Cortex of kidney (tissue), 1 donor: ENCODE measurements at places on chromosomes 3 and 15.

DNA sequence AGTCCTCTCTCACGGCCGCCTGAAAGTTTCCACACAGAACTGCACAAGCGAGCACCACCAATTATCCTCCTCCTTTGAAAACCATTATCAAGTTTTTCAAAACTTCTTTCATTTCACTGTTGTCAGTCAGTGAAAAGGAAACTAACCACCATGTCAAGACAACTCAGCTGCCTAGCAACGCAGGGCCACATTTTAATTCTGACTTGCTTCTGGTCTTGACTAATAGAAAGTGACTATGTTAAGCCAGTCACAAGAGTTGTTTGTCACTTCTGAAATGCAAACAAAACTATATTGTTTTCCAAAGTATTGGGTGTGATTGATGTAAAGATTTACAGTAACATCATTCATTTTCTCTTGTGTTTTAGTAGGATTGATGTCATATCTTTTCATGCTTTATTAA is 612.8 kb upstream of the AGTR1 start:
- no peak for DNase-seq

- DNase-seq: no peak
Measured at GRCh38 chr15:68794863-68795262, 25.8 kb downstream of the ANP32A start.

DNA sequence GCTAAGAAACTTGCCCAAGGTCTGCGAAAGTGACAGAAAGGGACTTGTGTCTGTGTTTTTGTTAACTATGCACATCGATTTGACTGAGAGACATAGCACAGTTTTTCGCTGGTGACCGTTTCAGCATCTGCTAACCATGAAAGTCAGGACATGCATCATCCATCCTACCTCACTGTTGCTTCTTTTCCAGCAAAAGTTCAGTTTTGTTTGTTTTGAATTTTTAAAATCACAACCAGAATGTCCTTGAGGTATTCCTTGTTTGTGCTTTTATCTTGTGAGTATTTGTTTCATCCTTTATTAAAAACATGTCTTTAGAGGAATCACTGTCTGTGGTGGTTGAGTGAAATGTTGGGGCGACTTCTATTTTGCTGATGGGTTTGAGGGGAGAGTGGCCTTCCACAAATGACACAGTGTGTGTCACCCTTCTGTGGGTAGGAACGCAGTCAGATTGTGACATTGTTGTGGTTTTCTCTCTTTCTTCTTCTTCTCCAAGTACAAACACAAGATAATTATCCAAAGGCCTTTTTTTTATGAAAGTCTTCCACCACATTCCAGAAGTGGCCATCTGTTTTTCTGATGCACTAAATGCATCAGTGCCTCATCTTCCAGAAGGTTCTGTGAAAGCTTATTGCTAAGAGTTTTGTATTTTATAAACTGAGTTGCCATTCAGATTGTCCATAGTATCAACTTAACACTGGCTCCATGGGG is 214.4 kb upstream of the NR2E3 start:
- no peak for DNase-seq

DNA sequence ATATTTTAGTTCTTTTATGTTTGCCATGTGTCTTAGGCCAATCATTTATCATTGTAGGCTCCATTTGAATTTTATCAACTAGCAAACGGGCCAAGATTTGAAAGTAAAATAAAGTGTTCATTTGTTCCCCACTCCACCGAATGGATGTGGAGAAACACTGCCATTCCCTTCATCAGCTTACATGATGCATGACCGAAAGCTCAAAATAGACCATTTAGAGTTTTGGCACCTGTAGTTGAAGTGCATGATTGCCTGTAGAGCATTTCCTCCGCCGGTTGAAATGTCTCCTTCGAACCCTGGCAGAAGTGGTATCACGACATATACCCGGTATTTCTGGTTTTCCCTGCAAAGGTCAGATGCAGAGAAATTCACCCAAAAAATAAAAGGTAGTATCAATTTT is 165.6 kb downstream of the PLD1 start:
- DNase-seq: no peak

DNA sequence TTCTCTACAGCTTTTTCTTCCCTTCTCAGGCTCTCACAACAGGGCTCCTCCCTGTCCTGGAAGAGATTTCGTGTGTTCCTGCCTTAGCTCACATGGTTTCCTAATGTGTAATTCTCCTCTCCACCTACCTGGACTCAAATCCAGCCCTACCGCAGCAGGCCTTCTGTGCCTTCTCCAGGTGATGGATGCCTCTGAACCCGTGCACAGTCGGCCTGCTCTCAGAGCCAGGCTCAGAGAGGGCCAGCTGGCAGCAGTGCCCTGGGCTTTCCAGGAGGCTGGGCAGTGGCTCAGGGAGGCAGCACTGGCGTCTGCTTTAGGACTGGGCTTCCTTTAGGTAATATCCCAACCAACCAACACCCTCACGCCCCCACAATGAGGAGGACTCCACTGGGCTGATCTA is 123.2 kb upstream of the TMC3 start:
- DNase-seq: no peak

- DNase-seq: no peak
Measured at GRCh38 chr3:45426161-45426560, 37.8 kb downstream of the LARS2 start.

GRCh38 chr3:7340795-7341194 is 479.9 kb downstream of the GRM7 start:
- DNase-seq: no peak

DNA sequence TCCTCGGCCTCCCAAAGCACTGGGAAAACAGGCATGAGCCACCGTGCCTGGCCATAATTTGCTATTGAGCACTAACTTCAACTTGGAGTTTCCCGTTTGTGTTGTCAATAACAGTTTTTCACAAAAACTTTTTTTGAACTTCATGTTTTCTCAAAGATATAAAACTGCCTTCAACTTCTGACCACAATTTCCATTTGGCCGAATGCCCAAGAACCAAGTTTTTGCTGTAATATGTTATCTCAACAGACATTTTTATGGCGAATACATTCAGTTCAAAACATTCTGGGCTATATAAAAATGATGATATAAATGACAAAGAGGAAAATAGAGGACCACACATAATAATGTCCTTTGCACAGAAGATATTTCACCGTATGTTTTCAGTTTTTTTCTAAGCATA is 56.4 kb downstream of the NEDD4 start:
- DNase-seq: no peak

GRCh38 chr3:132804498-132804897 is 82.3 kb upstream of the NPHP3 start:
- no peak for DNase-seq

GRCh38 chr3:36918050-36918449 is 26.8 kb downstream of the TRANK1 start:
- DNase-seq: no peak

DNA sequence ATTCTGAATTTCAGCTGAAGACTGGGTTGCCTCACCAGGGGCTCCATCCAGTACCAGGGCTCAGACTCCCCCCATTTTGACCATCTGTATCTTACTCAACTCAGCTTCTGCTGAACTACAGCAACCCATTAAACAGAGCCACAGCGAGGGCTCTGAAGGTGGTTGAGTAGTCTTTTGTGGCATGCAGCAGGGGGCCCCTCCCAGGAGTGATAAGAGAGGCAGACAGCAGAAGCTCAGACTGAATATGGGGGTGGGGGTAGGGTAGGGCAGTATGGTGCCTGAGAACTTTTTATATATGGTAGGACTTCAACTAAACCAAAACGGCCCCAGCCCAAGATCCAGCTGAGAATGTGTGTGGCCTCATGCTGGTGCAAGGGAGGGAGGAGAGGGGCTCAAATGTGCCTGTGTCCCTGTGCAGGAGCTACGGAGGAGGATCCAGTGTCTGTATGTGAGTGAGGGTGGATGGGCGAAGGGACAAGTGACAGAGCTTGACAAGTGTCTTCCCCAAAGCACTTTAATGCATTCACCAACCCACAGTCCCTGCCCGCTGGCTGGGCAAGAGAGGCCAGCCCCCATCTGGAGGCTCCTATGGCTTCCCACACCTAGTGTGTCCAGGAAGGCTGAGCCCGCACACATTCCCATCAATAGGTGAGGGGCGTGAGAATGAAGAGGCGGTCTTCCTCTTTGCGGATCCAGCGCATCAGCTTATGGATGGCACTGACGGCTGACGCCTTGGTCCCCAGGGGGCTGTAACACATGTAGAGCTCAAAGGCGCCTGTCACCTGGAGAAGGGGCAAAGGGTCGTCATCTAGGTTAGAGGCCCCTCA is 4.9 kb upstream of the MST1R start:
- no peak for DNase-seq

DNA sequence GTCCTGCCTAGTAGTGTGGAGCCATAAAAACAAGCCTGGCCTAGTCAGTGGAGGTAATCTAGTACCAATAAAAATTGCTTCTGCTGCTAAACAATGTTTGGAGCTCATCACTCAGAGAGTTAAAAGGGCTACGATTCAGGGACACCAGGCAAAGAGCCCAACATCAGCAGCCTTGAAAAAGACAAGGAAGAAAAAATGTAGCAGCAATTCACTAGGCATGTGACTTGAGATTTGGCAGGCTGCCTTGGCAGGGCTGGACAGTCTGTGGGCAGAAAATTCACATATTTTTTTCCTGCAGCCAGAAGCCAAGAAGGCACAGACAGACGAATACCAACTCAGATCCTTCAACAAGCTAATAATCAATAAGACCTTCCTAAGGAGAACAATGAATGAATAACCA is 47.2 kb downstream of the IGSF11 start:
- no peak for DNase-seq

GRCh38 chr15:95935852-95936251 is 394.6 kb upstream of the NR2F2 start:
- DNase-seq: no peak

- no peak for DNase-seq
Measured at GRCh38 chr15:72962054-72962702, 90.1 kb upstream of the NEO1 start.

DNA sequence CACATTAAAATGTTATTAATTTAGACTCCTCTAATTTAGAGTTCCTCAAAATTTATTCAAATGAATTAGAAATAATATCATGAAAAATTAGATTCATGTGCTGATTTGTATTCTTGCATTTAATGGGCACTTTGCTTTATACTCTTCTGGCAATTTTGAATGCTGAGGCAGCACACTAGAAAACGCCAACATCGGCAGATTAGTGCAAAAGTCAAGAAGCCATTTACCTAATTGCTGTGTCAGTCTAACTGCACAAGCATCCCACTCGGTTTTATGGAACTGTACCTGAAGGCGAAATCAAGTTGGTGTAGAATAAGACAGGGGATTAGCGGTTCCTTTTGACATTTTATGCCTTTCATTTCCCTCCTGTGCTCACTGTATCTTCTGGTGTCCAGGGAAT is 382.0 kb downstream of the ROBO2 start:
- DNase-seq: no peak

GRCh38 chr15:93249623-93250022 is 160.6 kb upstream of the RGMA start:
- no peak for DNase-seq

GRCh38 chr3:122784436-122784835 is 9.2 kb downstream of the HSPBAP1 start:
- no peak for DNase-seq

DNA sequence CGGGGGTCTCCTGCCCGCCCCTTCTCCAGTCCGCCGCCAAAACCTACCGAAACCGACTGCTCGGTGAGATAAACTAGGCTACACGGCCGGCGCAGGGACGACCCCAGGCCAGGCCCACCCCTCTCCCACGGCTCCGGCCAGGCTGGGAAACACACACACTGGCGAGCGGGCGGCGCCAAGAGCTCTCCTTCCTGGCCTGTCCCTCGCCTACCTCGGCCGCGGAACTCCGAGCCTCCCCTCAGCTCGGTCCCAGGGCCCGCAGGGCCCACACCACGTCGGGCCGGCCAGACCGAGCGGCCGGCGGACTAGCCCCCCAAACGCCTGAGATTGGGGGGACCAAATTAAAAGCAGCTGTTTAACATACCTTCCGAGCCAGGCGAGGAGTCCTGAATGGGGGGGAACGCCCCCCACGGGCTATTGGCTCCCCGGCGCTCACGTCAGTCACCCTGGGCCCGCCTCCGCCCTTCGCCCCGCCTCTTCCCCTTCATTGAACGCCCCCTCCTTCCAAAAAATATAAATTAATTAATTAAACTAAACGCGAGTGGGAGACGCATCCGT is 4.0 kb upstream of the SIN3A start:
- peak; percentile 25 for DNase-seq

- no peak for DNase-seq
Measured at GRCh38 chr15:79017953-79018352, 72.6 kb downstream of the RASGRF1 start.

DNA sequence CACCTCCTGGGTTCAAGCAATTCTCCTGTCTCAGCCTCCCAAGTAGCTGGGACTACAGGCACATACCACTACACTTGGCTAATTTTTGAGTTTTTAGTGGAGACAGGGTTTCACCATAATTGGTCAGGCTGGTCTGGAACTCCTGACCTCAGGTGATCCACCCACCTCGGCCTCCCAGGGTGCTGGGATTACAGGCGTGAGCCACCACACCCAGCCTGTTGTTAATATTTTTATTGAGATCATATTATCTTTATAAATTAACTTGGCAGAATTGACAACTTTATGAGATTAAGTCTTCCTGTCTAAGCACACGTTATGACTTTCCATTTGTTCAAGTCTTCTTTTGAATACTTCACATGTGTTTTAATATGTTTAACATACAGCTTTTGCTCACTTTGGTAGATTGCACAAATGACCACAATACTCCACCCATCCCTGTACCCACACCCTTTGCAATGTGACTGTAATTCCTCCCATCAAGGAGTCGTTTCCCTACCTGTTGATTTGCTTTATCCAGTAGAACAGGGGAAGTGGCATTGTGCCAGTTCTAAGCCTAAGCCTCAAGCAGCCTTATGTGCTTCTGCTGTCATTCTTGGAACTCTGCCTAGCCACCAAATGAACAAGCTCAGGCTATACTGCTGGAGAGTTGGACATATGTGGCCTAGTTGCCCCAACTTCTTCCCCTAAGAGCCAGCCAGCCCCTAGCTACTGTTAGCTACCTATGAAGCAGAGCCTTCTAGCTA is 8.2 kb downstream of the XYLB start:
- DNase-seq: no peak

DNA sequence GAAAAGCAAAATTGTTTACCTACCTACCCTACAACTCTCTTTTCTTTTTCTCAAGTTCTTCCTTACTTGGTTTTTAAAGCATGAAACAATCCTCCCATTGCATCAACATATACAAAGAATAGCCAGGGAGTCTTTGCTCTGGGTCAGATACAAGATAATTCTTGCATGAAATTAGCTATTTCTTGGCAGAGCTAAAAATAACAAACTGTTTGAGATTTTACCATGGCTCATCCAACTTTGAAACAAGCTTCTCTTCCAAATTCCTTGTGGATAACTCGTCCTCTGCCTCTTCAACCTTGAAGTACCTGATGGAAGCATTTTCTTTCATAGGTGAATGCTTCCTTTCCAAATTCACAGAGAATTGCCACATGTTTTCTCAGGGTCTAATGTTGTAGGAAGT is 9.2 kb upstream of the CBLB start:
- DNase-seq: no peak

DNA sequence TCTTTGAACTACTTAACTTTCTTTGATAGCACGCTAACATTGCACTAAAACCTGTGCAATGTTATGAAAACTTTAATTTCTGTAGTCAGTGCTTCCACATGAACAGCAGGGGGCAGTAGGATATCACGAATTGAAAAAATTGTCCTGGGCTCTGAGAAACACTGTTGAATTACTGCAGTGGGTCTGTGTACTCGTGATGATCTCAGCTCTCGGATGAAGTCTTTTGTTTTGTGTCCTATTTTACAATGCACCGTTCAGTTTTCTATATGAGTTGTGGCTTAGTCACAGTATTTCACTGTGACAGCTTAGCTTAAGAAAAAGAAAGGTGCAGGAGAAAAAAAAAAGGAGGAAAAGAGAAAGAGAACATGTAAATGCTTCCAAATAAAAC is 141.3 kb upstream of the CCDC54 start:
- no peak for DNase-seq
